ENCODE measurements at places on chromosomes 4 and X.

GRCh38 chr4:156663663-156664062, 307.9 kb downstream of the PDGFC start:
- no peak for DNase-seq

DNA sequence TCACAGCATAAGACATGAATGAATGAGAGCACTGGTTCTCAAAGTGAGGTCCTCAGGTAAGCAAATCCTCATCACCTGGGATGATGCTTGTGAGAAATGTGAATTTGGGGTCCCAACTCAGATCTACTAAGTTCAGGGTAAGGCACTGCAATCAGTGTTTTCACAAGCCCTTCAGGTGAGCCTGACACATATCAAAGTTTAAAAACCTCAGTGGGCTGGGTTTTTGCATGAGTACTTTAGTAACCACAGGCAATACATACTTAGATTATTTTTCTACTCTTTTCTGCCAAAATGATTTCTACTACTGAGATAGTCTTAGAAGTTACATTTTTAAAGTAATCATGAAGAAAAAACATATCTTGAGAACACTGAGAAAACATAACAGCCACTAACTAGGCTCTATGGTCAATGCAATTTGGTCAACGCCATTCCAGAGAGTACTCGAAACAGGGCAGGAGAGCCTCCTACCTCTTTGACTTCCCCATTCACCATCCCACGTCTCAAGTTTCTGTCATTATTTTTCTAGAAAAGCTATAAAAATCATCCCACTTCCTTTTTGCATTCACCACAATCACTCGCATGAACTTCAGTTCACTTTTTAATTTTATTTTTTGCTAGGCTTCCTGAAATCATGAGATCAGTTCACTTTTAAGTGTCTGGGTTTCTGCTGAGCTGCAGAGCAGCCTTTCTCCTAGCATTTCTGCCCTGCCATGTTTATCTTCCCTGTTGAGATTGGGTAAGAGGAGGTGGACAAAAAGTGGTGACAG, 73.8 kb downstream of the MFAP3L start:
- no peak for DNase-seq

GRCh38 chr4:145821766-145822165, 116.9 kb downstream of the ZNF827 start:
- DNase-seq, result no peak

- DNase-seq, result no peak
These were observed 276.1 kb downstream of the GASK1B start for GRCh38 chr4:157896726-157897125.

DNA sequence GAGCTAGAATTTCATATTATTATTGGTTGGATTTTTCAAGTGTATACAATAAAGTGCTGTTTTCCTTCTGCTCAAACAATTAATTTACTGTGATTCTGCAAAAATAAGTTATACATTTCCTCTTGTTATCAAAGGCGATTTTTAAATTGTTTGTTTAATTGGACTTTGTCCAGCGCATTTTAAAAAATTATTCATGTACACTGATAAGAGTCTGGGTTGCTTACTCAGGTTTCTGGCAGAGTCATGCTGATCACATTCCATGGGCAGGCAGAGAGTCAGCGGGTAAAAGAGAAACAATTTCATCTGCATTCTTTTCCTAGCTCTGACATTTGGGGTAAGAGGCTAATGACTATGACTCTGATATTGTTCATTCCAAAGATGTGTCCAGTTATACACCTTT, 8.9 kb downstream of the FAT4 start:
- no peak for DNase-seq
